DMS 273 treated with DMSO at 0.1 percent for 48 hours (cell line): ENCODE measurements at places on chromosomes 2 and 18.

- no peak for DNase-seq
These were observed 45.8 kb upstream of the RBM44 start for GRCh38 chr2:237752761-237753165.

DNA sequence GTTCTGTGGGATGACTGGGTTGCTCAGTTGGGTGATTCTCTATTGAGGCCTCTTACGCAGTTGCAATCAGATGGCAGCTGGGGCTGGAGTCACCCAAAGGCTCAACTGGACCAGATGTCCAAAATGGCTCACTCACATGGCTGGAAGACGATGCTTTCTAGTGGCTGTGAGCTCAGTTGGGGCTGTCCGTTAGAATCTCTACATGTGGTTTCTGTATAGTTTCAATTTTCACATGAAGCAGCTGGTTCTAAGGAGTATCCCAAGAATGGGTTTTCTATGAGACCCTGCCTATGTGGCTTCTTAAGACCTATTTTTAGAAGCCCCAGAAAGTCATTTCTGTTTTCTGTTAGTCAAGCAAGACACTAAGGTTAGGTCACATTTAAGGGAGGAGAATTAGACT, 4.4 kb downstream of the XRCC5 start:
- DNase-seq, result no peak

GRCh38 chr2:226777611-226778010, 22.0 kb downstream of the IRS1 start:
- no peak for DNase-seq

GRCh38 chr2:167833294-167833693, 414.1 kb downstream of the STK39 start:
- DNase-seq, result no peak

DNA sequence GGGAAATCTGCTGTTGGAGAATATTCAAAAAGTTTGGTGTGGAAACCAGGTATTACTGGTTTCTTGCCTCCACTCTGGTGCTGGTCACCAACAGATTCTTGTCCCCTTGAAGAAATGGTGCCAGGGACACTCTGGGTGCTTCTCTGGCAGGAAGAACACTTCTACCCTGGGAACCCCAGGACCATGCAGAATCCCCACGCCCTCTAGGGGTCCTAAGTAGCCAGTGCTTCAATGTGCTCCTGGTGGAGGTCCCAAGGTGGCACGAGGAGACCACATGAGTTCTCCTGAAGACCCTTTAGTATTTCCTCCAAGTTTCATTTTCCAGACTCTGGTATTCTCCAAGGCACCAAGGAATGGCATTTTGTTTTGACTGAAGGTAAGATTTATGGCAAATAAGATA, 380.6 kb downstream of the TSN start:
- DNase-seq, result peak; percentile 4
